ENCODE measurements at places on chromosomes 6 and 20. TPM values are rescaled to one million over a fixed set of nuclear protein-coding genes. Genes with fewer than 3 reads are reported as not detected.

The RBM12 gene
- total RNA-seq = 81.4 TPM

The TUBB1 gene
- 0.92 TPM for total RNA-seq

The HLA-DOB gene
- total RNA-seq = not detected

The SEMG1 gene
- total RNA-seq = not detected

The C6orf15 gene
- not detected for total RNA-seq

The EPPIN gene
- total RNA-seq = not detected

The ANGPT4 gene
- 0.23 TPM for total RNA-seq

The DYNLT2 gene
- total RNA-seq = 2.5 TPM

The NKAPL gene
- 4.6 TPM for total RNA-seq

The DNAH8 gene
- under 0.01 TPM for total RNA-seq

The CRISP3 gene
- not detected for total RNA-seq

The MYH7B gene
- 0.46 TPM for total RNA-seq

The FAM209B gene
- total RNA-seq = not detected

The DZANK1 gene
- total RNA-seq = 6.0 TPM

The FLRT3 gene
- 45.4 TPM for total RNA-seq

The RAB32 gene
- total RNA-seq = 7.4 TPM

The CDSN gene
- not detected for total RNA-seq

The LHFPL5 gene
- total RNA-seq = 2.1 TPM

The BTBD3 gene
- total RNA-seq = 186 TPM
